GF-D8 (cell line): ENCODE measurements at places on chromosomes 2 and 18.
A peak's percentile ranks its signal among the peaks of the same experiment; 100 is the strongest.

- DNase-seq, result no peak
These were observed 79.5 kb downstream of the SLC8A1 start for GRCh38 chr2:40372283-40372985.

DNA sequence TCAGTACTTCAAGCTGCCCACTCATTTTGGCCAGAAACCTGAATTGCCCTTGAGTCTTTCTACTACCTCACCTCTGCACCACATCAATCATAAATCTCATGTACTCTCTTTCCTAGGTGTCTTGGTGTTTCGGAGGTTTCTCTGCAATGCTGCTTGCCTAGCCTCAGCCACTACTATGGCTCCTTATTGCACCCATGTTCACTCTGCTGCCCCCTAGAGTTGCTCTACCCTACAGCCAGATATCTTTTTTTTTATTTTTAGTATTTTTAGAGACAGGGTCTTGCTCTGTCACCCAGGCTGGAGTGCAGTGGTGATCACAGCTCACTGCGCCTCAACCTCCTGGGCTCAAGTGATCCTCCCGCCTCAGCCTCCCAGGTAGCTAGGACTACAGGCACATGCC lies 413.0 kb downstream of the PTPRM start:
- DNase-seq, result no peak

- DNase-seq, result no peak
These were observed 15.8 kb downstream of the TMEM131 start for GRCh38 chr2:97979904-97980303.

- no peak for DNase-seq
These were observed 216.5 kb upstream of the SP5 start for GRCh38 chr2:170498619-170499018.

GRCh38 chr2:76415821-76416220 lies 705.1 kb upstream of the GCFC2 start:
- no peak for DNase-seq

GRCh38 chr2:150051004-150051403 lies 436.5 kb downstream of the RND3 start:
- DNase-seq, result no peak

DNA sequence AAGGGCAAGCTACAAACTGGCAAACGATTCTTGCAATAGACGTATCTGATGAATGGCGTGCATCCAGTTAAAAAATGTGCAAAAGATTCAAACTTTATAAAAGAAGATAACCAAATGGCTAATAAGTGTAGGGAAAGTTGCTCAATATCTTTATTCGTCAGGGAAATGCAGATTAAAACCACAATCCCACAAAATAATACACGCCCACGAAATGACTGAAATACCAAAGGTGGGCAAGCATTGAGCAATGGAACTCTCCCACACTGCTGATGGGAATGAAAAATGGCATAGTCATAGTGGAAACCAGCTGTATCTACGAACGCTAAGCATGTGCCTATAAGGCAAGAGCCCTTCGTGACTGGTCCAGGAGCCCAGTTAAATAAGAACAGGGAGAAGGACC lies 168.6 kb upstream of the SIX2 start:
- DNase-seq, result peak; percentile 3
